Endothelial cell (in vitro differentiated cells): ENCODE measurements at places on chromosomes 12 and 14. TPM values are rescaled to one million over a fixed set of nuclear protein-coding genes. Genes with fewer than 3 reads are reported as not detected.

The TMEM119 gene
- total RNA-seq: 0.36 TPM

The CD4 gene
- 4.7 TPM for total RNA-seq

The PRH1 gene
- 15.6 TPM for total RNA-seq

The HOTAIR gene
- 1.4 TPM for total RNA-seq

The ARHGEF25 gene
- total RNA-seq: 20.0 TPM

The COX8C gene
- not detected for total RNA-seq

The IFNG-AS1 gene
- not detected for total RNA-seq

The SIX4 gene
- 6.3 TPM for total RNA-seq

The PTPRO gene
- 0.74 TPM for total RNA-seq

The LYZ gene
- 3.6 TPM for total RNA-seq

- DNase-seq: no peak
These were observed 458 bp upstream of the HOXC4 start for GRCh38 chr12:54053003-54053750.

GRCh38 chr12:57016348-57016747 lies at the start of gene TAC3:
Gene TAC3 (minus strand): TSS chr12:57016529. CDS start chr12:57015797, 732 bp downstream.
- DNase-seq: no peak

DNA sequence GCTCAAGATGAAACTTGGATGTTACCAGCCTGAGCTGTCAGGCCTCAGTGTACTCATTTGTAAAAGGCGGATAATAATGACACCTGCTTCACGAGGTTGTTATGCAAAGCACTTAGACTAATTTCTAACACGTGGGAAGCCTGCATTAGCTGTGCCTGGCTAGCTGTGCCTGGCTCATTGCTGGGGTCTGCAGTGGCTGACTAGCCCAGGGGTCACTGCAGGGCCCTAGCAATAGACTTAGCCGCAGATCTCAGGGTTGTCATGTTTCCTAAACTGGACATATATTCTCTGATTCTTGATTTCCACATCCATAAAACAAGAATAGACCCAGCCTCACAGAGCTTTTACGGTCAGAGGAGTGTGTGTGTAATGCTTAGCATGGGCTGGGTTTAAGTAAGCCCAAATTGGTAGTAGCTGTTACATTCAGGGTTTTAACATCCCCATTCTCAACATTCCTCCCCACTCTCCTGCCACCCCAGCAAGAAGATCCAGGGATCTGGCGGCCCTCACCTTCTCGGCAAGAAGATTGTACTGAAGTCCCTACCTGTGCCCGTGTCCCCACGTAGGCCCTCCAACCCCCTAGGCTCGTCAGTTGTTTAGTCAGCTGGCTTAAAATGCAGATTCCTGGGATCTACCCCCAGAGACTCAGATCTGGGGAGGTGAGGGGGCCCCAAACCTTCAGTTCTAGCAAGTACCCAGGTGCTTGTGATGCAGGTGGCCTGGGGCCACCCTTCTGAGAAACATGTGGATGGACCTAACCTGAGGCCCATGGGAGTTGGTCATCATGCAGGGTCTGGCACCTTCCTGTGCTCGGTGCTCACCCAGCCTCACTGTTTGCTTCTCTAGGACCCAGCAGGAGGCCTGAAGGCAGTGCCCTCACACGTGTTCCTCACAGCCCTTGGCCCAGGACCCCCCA lies 8.6 kb downstream of the NR4A1 start:
- DNase-seq: no peak

- DNase-seq: no peak
These were observed 63.5 kb downstream of the LLPH start for GRCh38 chr12:66066929-66067523.

DNA sequence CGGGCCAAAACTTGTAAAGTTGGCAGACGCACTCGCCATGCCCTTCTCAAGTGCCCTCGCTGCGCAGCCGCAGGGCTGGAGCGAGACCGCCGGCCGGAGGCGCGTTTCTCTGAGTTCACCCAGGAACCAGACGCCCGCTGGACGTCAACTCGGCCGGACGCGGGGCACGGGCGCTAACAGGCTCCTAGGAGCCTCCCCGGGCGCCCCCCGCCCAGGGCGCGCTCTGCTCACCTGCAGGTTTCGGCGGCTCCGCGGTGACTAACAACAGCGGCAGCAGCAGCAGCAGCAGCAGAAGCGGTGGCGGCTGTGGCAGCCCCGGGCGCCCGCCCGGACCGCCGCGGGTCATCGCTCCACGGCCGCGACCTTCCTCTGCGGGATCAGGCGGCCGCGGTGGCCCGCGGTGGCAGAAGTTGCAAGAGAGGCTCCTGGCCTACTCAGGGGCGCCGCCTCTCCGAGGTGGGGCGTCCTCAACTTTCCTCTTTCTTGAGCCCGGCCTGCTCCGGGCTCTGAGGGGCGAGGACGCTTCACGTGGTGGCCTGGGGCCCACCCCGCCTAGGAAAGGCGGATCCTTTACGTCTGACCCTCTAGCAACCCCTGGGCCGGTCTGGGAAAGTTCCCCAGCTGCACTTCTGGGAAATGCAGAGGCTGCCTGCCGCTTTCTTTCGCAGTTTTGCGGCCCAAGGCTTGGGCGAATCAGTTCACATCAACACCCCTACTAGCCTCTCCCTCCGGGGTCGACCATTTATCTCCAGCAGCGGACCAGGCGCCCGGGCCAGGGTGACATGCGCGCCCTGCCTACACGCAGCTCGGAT lies at the start of gene PLBD1:
PLBD1 (minus strand) TSS at position 533 of the 812 bp plus-strand sequence; CDS start at position 346, 187 bp downstream.
- peak; percentile 37 for DNase-seq

DNA sequence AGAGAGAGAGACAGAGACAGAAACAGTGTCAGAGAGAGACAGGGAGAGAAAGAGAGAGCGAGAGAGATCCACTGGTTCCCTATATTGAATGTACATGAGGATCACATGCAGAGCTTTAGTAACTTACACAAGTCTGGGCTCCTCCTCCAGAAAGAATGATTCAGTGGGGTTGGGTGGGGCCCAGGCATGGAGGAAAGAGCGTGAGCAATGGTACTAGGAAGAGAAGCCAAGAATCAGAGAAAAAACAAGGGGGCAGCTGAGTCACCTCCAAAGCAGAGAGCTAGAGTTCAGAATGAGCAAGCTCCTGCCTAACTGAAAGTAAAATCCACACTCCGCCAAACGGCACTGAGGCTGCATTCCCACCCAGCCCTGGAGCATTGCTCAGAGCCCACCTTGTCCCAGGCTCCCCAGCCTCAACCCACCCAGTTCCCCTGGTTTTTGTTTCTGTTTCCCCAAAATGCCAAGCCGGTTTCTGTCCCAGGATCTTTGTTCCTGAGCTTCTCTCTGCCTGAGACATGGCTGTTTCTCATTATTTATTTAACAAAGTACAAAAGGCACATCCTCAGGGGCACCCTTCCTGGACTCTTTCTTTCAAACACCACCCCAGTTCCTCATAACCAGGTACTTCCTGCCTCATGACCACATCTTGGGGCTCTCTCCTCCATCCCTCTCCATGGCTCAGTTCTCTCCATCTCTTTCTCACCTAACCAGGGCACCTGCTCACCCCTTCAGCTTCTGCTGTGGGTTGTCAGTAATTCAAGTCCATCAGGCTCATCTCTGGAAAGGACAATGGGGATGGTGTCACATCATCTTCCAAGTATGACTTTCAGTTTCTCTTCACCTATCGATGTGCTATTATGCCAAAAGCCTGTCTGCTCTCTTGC lies 670.3 kb upstream of the TBX3 start:
- no peak for DNase-seq

DNA sequence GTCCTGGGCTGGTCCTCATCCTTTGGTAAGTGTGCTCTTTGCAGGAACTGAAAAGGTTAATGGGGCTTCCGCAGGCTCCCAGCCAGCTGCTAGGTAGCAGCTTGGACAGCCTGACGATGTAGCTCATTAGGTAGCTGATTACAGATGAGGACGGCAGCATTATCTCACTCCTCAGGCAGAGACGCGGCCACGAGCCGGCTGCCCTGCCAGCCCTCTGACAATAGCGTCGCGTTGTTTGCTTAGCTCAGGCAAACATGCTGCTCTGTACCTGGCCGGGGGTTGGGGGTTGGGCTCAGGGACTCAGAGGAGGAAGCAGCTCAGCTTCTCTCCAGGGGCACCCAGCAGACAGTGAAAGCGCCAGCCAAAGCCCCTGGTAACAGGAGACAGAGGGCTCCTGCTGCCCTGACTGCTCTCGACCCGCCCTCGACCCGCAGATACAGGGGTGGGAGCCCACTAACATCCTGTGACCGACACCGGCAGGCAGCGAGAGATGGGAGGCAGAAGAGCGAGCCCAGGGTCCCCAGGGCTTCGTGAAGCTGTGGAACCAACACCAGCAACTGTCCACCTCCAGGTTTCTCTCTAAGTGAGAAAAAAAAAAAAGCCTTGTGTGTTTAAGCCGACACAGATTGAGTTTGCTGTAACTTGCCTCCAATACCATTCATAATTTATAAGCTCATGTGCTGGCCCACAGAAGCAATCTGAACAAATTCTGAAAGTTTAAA lies 53.4 kb upstream of the DLK1 start:
- DNase-seq: peak; percentile 23

DNA sequence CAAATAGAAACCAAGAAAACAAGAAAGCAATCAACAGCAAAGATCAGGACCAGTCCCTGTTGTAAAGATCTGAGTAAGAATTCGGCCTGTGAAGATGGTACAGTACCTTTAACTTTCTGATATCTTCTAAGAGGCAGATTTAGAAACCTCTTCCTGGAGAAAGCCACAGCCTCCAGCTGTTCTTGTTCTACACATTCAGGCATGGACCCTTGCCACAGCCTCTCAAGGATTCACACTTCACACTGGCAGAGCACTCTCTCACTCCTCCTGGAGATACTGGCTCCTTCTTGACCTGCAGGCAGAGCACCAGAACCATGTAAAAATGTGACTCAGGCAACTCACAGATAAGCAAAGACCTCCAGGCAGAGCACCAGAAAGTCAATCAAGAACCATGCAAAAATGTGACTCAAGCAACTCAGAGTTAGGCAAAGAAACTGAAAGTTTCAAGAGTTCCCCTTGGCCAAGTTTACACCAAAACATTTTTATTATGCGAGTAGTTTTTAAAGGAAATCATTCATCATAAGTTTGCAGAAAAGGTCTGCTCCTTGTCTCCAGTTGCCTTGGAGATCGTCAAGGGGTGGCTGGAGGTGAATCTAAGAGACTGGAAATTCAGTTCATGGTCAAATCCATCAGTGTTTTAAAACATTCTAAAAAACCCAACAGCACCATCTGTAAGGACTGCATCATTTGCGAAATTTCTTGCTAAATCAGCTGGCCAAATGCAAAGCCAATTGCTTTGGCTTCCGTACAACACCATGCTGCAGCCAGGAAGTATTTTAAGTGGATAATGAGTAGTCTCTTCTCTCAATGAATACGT lies 119.3 kb upstream of the MDM1 start:
- no peak for DNase-seq

DNA sequence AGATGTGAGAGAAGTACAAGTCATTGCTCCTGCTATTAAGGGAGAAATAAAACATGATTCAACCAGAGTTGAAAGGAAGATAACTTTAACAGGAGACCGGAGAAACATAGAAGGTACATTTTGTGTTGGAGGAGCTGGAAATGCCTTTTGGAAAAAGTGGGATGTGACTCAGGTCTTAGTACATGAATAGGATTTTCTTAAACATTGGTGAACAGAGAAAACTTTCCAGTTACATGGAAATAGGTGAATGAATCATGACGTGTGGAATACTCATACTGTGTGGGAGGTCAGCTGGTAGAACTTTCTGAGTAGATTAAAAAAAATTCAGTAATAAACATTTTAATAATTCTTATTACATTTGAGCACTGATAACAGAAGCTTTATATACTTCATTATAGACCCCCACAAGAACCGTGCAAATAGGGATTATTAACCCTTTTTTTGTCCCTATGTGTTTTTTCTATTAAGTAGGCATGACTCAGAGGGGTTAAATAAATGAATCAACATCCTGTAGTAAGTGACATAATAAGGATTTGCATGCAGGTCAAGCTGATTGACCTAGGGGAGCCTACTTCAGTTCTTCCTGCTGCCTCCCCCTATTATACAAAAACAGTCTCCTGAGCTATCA lies 710.5 kb downstream of the NOVA1 start:
- no peak for DNase-seq

GRCh38 chr14:89549381-89550125 lies 132.5 kb upstream of the FOXN3 start:
- no peak for DNase-seq

DNA sequence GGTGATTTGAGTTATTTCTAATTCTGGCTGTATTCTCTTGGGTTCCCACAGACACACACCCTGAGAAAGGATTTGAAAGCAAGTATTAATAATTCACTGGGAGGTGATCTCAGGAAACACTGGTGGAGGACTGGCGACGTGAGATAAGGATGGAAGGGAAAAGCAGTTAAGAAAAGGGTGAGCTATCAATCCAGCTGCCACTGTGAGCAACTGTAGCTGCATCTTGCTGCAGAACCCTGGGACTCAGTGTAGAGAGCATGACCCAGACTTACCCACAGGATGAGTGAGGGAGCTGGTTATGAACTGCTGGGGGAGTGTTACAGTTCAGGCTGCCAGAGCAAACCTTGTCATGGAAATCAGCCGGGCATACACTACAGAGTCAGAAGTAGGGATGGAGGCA lies 71.9 kb downstream of the RESF1 start:
- DNase-seq: peak; percentile 14
